Lower lobe of right lung (tissue), 2 donors: ENCODE measurements at places on chromosomes 1 and 21. TPM values are rescaled to one million over a fixed set of nuclear protein-coding genes. Genes with fewer than 3 reads are reported as not detected.
A peak's percentile ranks its signal among the peaks of the same experiment; 100 is the strongest.

GRCh38 chr1:153646672-153647345 lies 11.7 kb upstream of the SNAPIN start:
- no peak for DNase-seq

TTC22 gene
- 8.4 TPM for total RNA-seq

ACKR1 gene
- total RNA-seq, result 30.4 TPM

IL10RB gene
- total RNA-seq, result 49.1 TPM

FBXO44 gene
- total RNA-seq, result 18.4 TPM

OR2T11 gene
- not detected for total RNA-seq

- no peak for DNase-seq
These were observed 4.2 kb upstream of the GPN2 start for GRCh38 chr1:26894263-26894662.

MROH9 gene
- 1.2 TPM for total RNA-seq

DNA sequence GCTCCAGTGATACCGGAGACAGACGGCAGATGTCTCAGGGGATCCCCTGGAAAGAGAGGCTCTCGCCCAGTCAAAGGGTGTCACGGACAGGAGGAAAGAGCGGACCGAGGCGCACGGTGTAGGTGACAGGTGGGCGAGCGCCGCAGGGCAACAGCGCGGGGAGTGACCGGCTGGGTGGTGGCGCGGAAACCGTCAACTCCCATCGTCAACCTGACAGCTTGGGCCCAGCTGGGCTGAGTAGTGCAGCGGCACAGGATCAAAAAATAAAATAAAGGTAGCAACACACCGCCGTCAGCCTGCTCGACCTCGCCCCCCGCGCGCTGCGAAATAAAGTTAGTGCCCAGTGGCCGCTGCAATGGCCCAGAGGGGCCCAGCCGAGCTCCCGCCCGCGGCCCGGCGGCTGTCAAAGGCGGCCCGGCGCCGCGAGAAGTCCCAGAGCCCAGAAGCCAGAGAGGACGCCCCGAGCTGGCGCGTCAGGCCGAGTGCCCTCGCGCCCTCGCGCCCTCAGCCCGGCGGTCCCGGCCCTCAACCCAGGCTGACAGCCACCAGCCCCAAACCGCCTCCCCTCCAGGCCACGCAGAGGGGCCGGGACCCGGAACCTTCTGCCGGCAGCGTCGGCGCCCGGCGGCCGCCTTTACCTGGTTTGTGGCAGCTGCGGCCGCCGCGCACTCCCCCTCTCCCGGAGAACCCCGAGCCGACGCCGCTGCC lies at the start of gene LYST:
Gene LYST (minus strand): TSS at position 702 of the 708 bp plus-strand sequence. CDS start 36,489 bp downstream, outside the sequence.
- peak; percentile 70 for DNase-seq
